ENCODE measurements at places on chromosomes 3 and 15.
A peak's percentile ranks its signal among the peaks of the same experiment; 100 is the strongest.

GRCh38 chr3:61828880-61829721 is 267.7 kb downstream of the PTPRG start:
- DNase-seq, result no peak

DNA sequence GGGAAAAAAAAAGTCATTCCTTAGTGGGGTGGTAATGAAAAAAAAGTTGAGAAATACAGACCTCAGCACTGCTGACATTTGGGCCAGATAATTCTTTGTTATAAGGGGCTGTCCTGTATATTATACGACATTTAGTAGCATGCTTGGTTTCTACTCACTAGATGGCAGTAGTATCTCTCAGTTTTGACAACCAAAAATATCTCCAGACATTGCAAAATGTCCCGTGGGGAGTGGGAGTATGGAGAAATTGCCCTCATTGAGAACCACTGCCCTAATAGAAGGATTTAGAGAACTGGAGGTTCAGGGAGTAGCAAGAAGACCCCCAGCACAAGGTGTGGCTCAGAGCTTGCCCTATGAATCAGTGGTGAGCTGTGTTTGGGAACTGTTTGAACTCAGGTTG is 28.6 kb upstream of the TEX264 start:
- DNase-seq, result no peak

DNA sequence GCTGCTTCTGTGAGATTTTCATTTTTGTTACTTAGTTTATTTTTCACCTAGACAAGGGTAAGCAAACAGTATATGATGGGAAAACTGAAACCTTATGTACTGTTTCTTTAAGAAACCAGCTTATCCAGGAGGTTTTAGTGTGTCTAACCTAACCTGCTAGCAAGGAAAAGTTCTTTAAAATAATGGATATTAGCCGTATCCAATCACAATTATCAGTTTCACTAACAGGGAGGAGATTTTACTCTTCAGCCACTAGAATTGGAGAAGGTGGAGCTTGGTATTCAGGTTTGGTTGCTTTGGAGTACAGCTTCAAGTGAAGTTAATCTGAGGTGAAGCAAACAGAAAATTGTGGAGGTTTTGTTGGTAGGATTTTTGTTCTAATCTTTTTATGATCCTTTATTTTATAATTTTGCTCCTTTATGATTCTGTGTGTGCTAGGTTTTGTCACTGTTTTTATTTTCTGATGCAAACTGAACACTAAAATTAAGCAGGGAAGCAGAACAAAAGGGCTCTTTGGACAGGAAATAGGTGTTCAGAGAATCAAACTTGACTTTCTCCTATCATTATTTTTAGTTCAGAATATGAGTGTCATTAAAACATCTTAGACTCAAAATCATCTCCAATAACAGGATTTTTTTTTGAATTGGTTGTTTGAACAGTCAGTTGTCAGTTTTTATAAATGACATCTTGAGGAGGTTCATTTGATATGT is 13.0 kb downstream of the ZFAND6 start:
- DNase-seq, result no peak

- peak; percentile 53 for DNase-seq
These were observed at the start of gene USF3 for GRCh38 chr3:113695786-113696645. TSS of gene USF3 (minus strand) at chr3:113696642. CDS start at chr3:113674878, 21,764 bp downstream.

GRCh38 chr3:66253790-66254620 is 33.2 kb downstream of the SLC25A26 start:
- DNase-seq, result no peak

DNA sequence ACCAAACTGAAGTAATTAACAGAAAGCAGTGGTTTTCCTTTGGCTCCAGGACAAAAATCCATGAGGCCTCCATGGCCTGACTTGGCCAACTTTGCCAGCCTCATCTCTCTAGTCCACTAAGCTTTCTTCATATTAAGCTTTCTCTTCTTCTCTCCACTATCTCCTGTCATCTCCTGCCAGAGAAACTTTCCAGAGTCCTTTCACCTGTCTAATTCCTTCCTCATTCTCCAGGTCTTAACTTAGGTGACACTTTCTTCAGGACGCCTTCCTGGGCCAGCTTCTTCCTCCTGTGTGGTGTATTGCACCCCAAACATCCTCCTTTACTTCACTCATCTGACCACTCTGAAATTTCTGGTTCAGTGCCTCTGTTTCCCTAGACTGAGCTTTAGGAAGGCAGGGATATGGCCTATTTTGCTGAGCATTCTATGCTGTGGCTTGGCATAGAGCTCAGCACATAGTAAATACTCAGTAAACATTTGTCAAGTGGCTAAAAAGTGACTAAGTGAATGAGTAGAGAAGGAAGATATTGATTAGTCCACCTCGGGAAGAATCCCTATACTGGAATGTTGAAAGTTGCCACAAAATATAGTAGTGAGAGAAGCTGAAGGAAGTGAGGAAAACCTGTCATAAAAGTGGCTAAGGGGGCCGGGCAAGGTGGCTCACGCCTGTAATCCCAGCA is 34.6 kb upstream of the IGF2BP2 start:
- no peak for DNase-seq

DNA sequence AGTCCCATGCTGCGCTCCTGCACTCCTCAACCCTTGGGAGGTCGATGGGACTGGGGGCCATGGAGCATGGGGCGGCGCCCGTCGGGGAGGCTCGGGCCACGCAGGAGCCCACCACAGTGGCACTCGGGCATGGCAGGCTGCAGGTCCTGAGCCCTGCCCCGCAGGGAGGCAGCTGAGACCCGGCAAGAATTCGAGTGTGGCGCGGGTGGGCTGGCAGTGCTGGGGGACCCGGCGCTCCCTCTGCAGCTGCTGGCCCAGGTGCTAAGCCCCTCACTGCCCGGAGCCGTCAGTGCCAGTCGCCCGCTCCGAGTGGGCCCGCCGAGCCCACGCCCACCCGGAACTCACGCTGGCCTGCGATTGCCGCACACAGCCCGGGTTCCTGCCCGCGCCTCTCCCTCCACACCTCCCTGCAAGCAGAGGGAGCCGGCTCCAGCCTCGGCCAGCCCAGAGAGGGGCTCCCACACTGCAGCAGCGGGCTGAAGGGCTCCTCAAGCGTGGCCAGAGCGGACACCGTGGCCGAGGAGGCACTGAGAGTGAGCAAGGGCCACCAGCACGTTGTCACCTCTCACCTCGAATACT is 200.3 kb downstream of the ROBO2 start:
- no peak for DNase-seq

DNA sequence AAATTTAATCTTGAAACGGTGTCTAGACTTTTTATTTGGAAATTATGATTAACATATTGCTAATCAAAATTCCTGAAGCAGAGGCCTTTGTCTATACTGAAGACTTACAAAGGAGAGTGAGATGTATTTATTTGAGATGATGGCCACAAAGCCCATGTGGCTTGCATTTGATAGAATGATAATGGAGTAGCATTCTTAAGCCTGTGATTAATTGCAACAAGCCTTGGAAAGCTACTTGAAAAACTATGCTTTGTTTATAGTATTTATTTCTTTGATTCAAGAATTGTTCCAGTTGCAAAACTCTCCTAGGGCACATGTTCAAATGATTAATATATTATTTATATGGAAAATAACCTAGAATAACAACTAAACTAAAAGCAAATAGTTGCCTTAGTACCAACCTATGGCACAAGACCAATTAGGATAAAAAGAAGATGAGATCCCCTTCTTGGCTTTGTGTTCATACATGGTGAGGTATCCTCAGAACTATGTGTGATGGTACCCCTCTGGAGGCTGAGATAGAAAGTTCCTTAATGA is 244.1 kb upstream of the TBL1XR1 start:
- DNase-seq, result no peak

GRCh38 chr15:26888761-26889160 is 21.9 kb downstream of the GABRA5 start:
- DNase-seq, result no peak

DNA sequence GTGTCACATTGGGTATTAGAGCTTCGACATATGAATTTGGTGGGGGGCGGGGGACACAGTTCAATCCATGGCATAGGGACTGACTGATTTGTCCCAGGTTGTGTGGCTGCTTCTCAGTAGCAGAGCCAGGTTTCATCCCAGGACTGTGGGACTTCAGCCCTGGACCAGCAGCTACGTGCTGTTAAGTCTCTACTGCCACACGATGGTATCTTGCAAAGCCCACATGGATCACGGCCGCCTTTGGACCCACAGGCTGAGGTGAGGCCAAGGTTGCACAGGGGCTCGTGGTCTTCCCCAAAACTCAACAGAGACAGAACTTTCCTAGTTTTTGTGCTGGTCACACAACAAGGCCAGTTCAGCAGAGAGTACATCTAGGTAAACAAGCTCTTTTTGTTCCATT is 97.4 kb downstream of the LRRK1 start:
- no peak for DNase-seq

GRCh38 chr3:154971341-154971740 is 108.8 kb upstream of the MME start:
- no peak for DNase-seq

DNA sequence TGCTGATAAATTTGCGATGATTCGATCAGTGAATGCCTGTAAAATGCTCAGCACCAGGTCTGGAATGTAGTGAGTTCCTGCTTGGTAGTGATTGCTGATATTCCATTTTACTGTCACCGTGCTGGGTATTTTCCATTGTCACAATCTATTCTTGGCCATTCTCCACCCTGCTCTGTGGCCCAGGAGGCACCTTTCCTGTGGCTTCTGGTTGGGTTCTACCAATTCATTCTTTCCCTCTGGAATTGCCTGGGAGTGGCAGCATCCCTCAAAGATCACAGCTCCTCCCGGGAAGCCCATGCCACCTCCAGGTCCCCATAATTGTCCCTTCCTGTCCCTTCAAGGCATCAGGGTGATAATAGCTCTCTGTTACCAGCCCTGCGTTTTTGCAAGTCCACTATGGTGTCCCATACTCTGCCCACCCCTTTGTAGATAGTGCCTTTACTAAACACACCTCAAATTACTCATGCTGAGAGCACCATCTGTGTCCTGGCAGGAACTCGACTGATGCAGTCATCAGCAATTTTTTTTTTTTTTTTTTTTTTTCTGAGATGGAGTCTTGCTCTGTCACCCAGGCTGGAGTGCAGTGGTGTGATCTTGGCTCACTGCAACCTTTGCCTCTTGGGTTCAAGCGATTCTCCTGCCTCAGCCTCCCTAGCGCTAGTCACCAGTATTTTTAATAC is 177.8 kb upstream of the PROK2 start:
- no peak for DNase-seq

- no peak for DNase-seq
These were observed 1.4 kb downstream of the PLSCR1 start for GRCh38 chr3:146542978-146543377.

DNA sequence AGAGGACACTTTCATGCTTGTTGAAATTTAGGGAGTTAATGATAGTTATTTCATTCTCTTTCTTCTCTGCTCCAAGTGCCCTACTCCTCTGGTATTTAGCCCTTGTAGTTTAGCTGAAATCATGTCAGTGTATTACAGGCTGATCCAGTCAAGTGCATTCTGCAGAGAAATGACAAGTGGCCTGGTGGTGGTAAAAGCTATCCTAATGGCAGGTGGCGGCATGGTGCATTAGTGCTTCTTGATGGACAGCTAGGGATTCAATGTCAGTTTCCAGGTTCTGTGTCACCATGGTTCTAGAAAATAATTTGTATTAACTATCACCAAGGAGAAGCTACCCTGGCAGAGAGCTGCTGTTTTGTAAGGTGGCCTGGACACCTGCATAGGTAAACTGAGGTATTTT is 90.0 kb upstream of the BNIP2 start:
- DNase-seq, result no peak

DNA sequence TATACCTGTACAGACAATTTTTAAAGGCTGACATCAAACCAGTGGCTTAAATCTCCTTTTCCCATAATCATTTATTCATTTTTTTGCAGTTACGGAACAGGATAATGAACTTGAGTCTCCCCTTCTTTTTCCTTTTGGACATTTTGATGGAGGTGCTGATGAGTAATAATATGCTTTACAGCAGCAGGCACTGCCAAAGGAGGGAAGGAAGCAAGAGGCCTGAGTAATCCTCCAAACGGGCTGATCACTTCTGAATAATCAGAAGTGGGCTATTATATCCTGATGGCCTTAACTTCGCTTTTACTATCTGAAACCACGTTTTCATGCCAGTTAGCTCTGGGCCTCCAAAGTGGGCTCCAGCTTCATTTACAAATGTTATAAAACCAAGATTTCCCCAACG is 527.2 kb downstream of the FOXP1 start:
- DNase-seq, result no peak

DNA sequence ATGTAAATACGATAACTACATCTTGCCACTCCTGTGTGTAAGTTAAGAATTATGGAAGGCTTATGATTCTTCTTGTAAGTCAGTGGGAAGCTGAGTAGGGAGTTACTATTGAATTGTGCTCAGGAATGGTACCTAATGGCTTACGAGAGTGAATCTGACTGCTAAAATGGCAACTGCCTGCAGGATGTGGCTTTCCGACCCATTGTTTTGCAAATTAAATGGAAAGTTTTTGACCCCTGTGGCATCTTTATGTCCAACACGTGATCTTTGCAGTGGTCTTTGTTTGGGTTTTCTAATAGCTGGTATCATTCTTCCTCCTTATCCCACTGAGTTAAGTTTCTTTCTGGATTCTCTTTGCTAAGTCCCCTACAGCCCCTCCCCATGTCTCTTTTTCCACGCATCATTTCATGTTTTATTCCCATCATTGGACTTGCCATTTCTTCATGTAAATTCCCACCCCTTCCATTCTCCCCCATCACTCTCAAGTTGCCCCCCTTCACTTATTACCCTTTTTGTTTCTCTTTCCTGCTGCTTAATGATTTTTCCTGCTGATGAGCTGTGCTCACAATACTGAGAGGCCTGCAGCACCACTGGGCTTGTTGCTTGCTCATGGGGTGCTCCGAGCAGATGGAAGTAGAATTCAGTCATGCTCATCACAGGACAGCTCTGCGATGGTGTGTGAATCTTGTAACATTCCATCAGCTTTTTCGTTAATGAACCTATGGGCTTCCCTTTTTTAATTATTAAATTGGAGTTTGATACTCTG is 428.2 kb upstream of the IL12A start:
- DNase-seq, result no peak

- DNase-seq, result no peak
These were observed 162.8 kb downstream of the CD47 start for GRCh38 chr3:107928084-107928445.

DNA sequence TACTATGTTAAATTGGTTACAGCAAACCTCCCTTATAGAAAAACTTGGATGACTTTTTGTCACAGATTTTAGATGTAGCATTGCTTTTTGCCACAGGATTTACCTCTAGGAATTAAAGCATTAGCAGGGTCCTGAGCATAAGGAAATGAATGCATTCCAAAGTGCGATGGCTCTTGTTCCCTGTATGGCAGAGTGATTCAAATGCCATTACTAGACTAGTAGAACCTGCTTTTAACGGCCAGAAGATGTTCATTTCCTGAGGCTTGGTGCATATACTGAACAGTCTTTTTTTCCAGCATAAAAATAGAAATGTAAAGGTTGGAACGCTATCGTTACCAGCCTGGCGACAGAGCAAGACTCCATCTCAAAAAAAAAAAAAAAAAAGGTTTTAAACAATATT is 59.4 kb downstream of the WNT5A start:
- no peak for DNase-seq

DNA sequence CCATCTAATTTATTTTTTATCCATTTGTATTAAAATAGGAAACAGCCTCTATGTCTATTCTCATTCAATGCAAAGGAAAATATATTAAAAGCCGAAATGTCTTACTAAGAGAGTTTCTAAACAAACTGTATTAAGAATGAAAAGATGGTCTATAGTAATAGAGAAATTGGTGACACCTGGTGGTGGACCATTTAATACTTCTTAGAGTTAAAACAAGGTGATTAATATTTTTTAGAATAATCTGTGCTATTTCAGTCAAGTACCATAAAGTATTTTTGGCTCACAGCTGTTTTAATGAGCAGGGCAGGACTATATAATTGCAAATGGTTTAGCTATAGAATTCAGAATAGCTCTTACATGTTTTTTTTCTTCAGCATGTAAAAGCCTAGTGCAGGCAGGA is 55.7 kb downstream of the SYNPR start:
- DNase-seq, result no peak

Measured in stimulated activated CD8-positive, alpha-beta memory T cell treated with anti-CD3 and anti-CD28 coated beads, Interleukin-4, amount 100 ng/mL, for 1 hour (primary cell).